ENCODE measurements at places on chromosomes 5 and 9.

- DNase-seq: no peak
These were observed 18.7 kb downstream of the NSG2 start for GRCh38 chr5:174064171-174064570.

- DNase-seq: no peak
These were observed 25.6 kb downstream of the ZNF474 start for GRCh38 chr5:122154910-122155309.

- no peak for DNase-seq
These were observed 1471.7 kb upstream of the C9orf72 start for GRCh38 chr9:29044959-29045358.

- no peak for DNase-seq
These were observed 11.3 kb downstream of the FOXD1 start for GRCh38 chr5:73437101-73437776.

- DNase-seq: no peak
These were observed 148.8 kb downstream of the GADD45G start for GRCh38 chr9:89753472-89754055.

GRCh38 chr9:111752455-111752854 lies 42.3 kb downstream of the SHOC1 start:
- DNase-seq: no peak

- no peak for DNase-seq
These were observed 175.0 kb downstream of the MLLT3 start for GRCh38 chr9:20447291-20447690.

GRCh38 chr5:116520771-116521170 lies 53.9 kb downstream of the SEMA6A start:
- DNase-seq: no peak
